ENCODE measurements at places on chromosomes 4 and X.

DNA sequence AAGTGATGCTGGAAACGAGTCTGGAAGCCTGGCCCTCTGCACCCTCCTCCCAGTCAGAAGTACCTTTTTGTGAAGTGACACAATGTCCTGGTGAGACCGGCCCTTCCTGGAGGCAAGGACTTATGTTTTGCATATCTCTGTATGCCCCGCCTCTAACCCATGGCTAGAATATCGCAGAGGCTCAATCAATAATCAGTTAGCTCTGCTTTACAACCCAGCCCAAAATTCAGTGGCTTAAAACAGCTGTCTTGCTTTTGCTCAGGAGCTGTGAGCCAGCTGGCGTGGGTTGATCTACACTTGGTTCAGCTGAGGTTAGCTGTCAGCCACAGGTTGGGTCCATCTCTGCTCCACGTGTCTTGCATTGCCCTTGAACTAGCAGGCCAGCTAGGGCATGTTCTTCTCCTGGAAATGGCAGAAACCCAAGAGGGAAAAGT, 98.8 kb upstream of the METTL14 start:
- no peak for DNase-seq

- peak; percentile 21 for DNase-seq
These were observed 98.9 kb downstream of the ATXN3L start for GRCh38 chrX:13220916-13221315.

DNA sequence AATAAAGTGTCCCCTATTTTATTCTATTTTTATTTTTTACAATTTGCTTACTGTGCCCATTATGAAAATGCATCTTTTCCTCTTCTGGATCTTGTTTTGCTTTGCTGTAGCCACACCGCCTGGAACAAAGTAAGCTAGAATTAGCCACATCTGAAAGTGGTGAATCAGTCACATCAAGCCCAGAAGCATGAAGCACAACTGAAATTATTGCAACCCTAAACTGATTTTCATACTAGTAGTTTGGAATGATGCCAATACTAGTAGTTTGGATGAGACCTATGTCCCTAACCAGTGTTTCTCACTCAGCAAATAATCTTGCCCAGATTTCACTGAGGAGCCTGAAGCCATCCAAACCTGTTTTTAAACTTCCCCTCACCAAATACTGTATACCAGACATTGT, 303.0 kb downstream of the EPHA5 start:
- DNase-seq = no peak

GRCh38 chr4:124104101-124104500, 608.4 kb downstream of the ANKRD50 start:
- DNase-seq = no peak

GRCh38 chrX:77561372-77561771, 114.2 kb downstream of the FGF16 start:
- no peak for DNase-seq

DNA sequence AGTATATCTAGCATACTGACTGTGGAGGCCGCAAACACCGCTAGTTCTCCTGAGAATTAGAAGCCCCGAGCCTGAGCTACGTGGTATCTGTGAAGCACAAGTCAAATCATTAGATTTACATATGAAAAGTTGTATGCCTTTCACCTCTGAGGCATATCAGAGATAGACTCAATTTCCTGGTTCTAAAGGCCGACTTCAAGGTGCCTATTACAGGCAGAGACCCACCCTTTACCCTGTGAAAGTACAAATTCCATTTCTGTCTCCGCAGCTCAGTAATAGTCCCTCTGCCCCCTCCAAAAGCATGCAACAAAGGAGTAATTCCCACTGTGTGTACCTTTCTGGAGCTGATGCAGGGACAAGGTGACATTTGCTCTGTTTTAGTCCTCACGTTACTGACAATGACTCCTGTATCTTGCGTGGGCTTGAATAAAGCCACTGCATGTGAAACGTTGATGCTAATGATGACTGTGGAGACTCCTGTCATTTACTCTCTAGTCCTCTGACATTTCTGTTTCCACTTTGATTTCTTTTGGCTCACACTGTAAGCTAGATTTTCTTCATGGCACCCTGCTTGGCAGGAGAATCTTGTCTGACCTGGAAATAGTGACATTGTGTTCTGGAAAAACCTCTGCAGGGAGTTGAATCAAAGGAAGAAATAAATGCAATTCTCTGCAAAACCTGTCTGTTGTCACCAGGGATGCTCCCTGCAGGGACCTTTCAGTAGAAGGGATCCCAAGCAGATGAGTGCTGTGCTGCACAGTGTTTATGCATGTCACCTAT, 273.2 kb upstream of the EMCN start:
- no peak for DNase-seq

- peak; percentile 9 for DNase-seq
These were observed 1.4 kb downstream of the JADE3 start for GRCh38 chrX:46913667-46914066.

Data from AG08396 (cell line).